Stimulated activated CD4-positive, alpha-beta T cell treated with anti-CD3 and anti-CD28 coated beads, Interleukin-12 subunit alpha, Interleukin-12 subunit beta, amount 100 ng/mL, for 48 hours (primary cell): ENCODE measurements at places on chromosomes 5 and 9.

GRCh38 chr9:100472788-100473275 lies at the start of gene TMEFF1:
Gene TMEFF1 (plus strand): TSS chr9:100473149. CDS start chr9:100473545, 396 bp downstream.
- peak; percentile 25 for DNase-seq

GRCh38 chr5:38830521-38831051 lies 15.2 kb upstream of the OSMR start:
- no peak for DNase-seq

DNA sequence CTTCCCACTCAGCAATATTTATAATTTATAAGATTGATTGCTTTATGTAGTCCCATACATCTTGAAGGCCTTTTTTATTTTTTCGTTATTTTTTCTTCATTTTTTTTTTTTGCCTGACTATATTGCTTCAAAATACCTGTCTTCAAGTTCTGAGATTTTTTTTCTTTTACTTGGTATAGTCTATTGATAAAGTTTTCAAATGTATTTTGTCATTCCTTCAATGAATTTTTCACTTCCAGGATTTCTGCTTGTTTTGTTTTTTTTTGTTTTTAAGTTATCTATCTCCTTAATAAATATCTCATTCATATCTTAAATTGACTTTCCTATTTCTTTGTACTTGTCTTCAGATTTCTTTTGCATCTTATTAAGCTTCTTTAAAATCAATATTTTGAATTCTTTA lies 905.6 kb upstream of the CDH6 start:
- DNase-seq = no peak

- no peak for DNase-seq
Measured at GRCh38 chr5:170755679-170756456, 27.7 kb upstream of the GABRP start.

DNA sequence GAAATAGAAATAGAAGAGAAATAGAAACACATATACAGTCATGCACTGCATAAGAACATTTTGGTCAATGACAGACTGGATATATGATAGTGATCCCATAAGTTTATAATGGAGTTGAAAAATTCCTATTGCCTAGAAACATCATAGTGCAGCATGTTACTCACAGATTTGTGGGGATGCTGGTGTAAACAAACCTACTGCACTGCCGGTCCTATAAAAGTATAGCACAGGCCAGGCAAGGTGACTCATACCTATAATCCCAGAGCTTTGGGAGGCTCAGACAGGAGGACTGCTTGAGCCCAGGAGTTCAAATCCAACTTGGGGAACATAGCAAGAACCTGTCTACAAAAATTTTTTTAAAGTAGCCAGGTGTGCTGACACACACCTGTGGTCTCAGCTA lies 240.6 kb upstream of the MAP3K1 start:
- no peak for DNase-seq

GRCh38 chr9:83154821-83155220 lies 91.9 kb upstream of the RASEF start:
- no peak for DNase-seq

GRCh38 chr9:113444736-113445135 lies 18.8 kb upstream of the RGS3 start:
- DNase-seq = no peak

GRCh38 chr5:105030153-105030552 lies 1467.6 kb upstream of the NUDT12 start:
- no peak for DNase-seq

GRCh38 chr5:163976696-163977095 lies 471.3 kb downstream of the MAT2B start:
- no peak for DNase-seq
